ENCODE measurements at places on chromosomes 2 and 18.

GRCh38 chr2:182191061-182191460 lies 205.4 kb downstream of the PPP1R1C start:
- no peak overlapping the region for H3K4me3 ChIP-seq
- no peaks in the 10 kb centered on the region for H3K4me1 ChIP-seq
- H3K27me3 ChIP-seq = no peaks in the 10 kb centered on the region
- no peaks in the 10 kb centered on the region for H3K36me3 ChIP-seq

- H3K27ac ChIP-seq = no peak overlapping the region
- H3K4me1 ChIP-seq = peaks cover 10% of the 10 kb centered on the region
- DNase-seq = no peak
- no peak overlapping the region for H3K4me3 ChIP-seq
- H3K27me3 ChIP-seq = peaks cover 4% of the 10 kb centered on the region
- H3K36me3 ChIP-seq = no peaks in the 10 kb centered on the region
Observed at GRCh38 chr2:203915256-203915655, 21.3 kb upstream of the ICOS start.

GRCh38 chr2:236211296-236211695 lies 43.1 kb upstream of the GBX2 start:
- no peaks in the 10 kb centered on the region for H3K4me1 ChIP-seq
- no peaks in the 10 kb centered on the region for H3K36me3 ChIP-seq

- H3K27ac ChIP-seq = no peak overlapping the region
- no peaks in the 10 kb centered on the region for H3K27me3 ChIP-seq
- H3K36me3 ChIP-seq = no peaks in the 10 kb centered on the region
- no peak overlapping the region for H3K4me3 ChIP-seq
- no peaks in the 10 kb centered on the region for H3K4me1 ChIP-seq
Observed at GRCh38 chr18:41655074-41655473, 300.0 kb upstream of the PIK3C3 start.

- DNase-seq = no peak
- no peaks in the 10 kb centered on the region for H3K36me3 ChIP-seq
- H3K4me3 ChIP-seq = no peak overlapping the region
- H3K27me3 ChIP-seq = peaks cover 31% of the 10 kb centered on the region
- H3K4me1 ChIP-seq = no peaks in the 10 kb centered on the region
Observed at GRCh38 chr2:239819974-239820555, 205.1 kb downstream of the NDUFA10 start.

- no peak overlapping the region for H3K4me3 ChIP-seq
- H3K4me1 ChIP-seq = peaks cover 31% of the 10 kb centered on the region
- H3K27ac ChIP-seq = no peak overlapping the region
Observed at GRCh38 chr18:35415511-35416073, 38.5 kb upstream of the ZNF396 start.

GRCh38 chr2:160581448-160581847 lies 87.8 kb upstream of the RBMS1 start:
- no peaks in the 10 kb centered on the region for H3K27me3 ChIP-seq
- H3K36me3 ChIP-seq = no peaks in the 10 kb centered on the region

GRCh38 chr18:79380816-79381806 lies 14.6 kb upstream of the NFATC1 start:
- H3K4me1 ChIP-seq = peaks cover 7% of the 10 kb centered on the region
- peaks cover 7% of the 10 kb centered on the region for H3K36me3 ChIP-seq
- no peak overlapping the region for H3K27ac ChIP-seq

- no peak overlapping the region for H3K4me3 ChIP-seq
- no peaks in the 10 kb centered on the region for H3K36me3 ChIP-seq
- DNase-seq = no peak
- no peaks in the 10 kb centered on the region for H3K27me3 ChIP-seq
Observed at GRCh38 chr2:223222397-223222796, 170.4 kb downstream of the KCNE4 start.

DNA sequence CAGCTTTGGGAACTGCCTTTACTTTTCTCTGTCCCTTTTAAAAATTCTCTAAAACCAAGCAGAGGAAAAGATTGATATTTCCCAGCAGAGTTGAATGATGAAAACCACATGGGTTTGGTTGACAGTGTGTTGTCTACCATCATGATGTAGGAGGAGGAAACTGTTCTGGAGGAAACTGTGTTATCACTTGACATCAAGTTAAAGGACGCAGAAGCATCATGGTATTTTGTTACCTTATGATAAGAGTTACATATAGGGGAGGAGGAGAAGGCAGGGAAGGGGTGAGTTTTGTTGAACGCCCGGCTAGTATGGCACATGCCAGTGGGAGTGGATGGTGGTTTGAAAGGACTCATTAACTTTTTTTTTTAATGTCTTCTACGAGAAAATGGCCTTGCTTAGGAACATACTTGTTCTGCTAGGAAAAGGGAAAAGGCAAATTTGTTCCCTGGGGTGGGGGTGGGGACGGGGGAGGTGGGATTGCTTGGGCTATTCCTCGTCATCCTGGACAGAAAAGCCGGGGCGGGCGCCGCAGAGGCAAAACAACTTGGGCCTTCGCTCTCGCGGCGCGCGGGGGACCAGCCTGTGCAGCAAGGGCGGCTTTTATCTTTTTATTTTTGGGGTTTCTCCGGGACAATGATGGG lies 766 bp downstream of the TMEM17 start:
- no peaks in the 10 kb centered on the region for H3K36me3 ChIP-seq
- H3K27ac ChIP-seq = no peak overlapping the region
- peak overlapping the region; percentile 63 for H3K4me3 ChIP-seq
- peaks cover 7% of the 10 kb centered on the region for H3K4me1 ChIP-seq
- no peak for DNase-seq

GRCh38 chr2:209936106-209936666 lies 66.3 kb upstream of the RPE start:
- H3K36me3 ChIP-seq = no peaks in the 10 kb centered on the region
- DNase-seq = no peak
- H3K27ac ChIP-seq = no peak overlapping the region
- H3K4me3 ChIP-seq = no peak overlapping the region
- H3K4me1 ChIP-seq = no peaks in the 10 kb centered on the region

GRCh38 chr18:58996696-58997095 lies 132.0 kb downstream of the ZNF532 start:
- no peaks in the 10 kb centered on the region for H3K4me1 ChIP-seq
- H3K27me3 ChIP-seq = peaks cover 19% of the 10 kb centered on the region

DNA sequence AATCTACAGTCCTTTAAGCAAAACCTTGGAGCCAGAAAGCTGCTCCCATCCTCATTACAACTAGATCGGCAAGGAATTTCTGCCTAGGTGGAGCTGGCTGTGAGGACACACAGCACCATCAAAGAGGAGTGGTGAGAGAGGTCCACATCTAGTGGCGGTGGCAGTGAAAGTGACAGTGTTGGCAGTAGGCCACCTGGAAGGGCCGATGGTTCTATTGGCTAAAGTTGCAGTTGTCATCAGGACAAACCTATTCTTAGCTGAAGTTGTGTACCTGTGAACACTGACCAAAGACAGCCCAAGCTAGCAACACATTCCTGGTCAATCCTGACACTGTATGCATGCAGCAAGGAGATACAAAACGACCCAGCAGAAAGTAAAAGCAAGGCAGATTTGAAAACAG lies 218.1 kb upstream of the CHAC2 start:
- H3K4me1 ChIP-seq = no peaks in the 10 kb centered on the region
- H3K4me3 ChIP-seq = no peak overlapping the region
- no peak for DNase-seq
- no peaks in the 10 kb centered on the region for H3K36me3 ChIP-seq
- H3K27ac ChIP-seq = no peak overlapping the region

- no peak overlapping the region for H3K27ac ChIP-seq
- DNase-seq = no peak
- H3K27me3 ChIP-seq = no peaks in the 10 kb centered on the region
- no peak overlapping the region for H3K4me3 ChIP-seq
- peaks cover 25% of the 10 kb centered on the region for H3K36me3 ChIP-seq
Observed at GRCh38 chr2:202695166-202695565, 60.4 kb downstream of the FAM117B start.

- no peak overlapping the region for H3K27ac ChIP-seq
- no peaks in the 10 kb centered on the region for H3K4me1 ChIP-seq
- H3K27me3 ChIP-seq = no peaks in the 10 kb centered on the region
Observed at GRCh38 chr2:43934567-43934966, 61.2 kb downstream of the LRPPRC start.

GRCh38 chr2:84238907-84239306 lies 220.2 kb downstream of the SUCLG1 start:
- no peak overlapping the region for H3K4me3 ChIP-seq
- no peak overlapping the region for H3K27ac ChIP-seq
- H3K27me3 ChIP-seq = peaks cover 2% of the 10 kb centered on the region
- H3K36me3 ChIP-seq = no peaks in the 10 kb centered on the region

- H3K27me3 ChIP-seq = no peaks in the 10 kb centered on the region
- no peaks in the 10 kb centered on the region for H3K36me3 ChIP-seq
- no peak for DNase-seq
- H3K4me1 ChIP-seq = no peaks in the 10 kb centered on the region
- no peak overlapping the region for H3K4me3 ChIP-seq
- H3K27ac ChIP-seq = no peak overlapping the region
Observed at GRCh38 chr2:59180621-59181020, 939.5 kb upstream of the FANCL start.

- H3K4me3 ChIP-seq = no peak within 1 kb of the TSS
- no peaks in the 10 kb centered on the region for H3K4me1 ChIP-seq
- DNase-seq = no peak
- no peaks in the 10 kb centered on the region for H3K27me3 ChIP-seq
- H3K27ac ChIP-seq = no peak within 1 kb of the TSS
Observed at GRCh38 chr2:131475831-131476230, at the start of gene TUBA3D. TSS of gene TUBA3D (plus strand) at chr2:131476119. CDS start at chr2:131476200, 81 bp downstream.

DNA sequence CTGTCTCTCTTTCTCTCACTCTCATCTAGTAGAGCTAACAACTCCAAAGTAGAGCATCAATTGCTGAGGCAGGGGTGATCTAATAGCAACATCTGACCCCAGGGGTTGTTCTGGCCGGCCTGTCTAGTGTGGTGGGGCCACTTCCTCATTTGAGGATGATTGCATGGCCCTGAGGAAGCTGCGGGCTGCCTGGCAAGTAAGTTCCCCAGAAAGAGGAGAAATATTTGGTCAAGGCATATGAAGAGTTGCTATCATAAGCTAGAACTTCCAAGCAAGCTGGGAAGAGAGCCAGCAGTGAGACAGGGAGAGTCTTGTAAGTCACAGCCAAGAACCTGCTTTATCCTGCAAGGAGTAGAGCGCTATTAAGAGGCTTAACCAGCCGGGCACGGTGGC lies 50.8 kb upstream of the TMEM87B start:
- H3K4me1 ChIP-seq = peaks cover 8% of the 10 kb centered on the region
- H3K27ac ChIP-seq = no peak overlapping the region
- H3K4me3 ChIP-seq = no peak overlapping the region
- peaks cover 3% of the 10 kb centered on the region for H3K27me3 ChIP-seq
- H3K36me3 ChIP-seq = no peaks in the 10 kb centered on the region
- DNase-seq = no peak

- peaks cover 59% of the 10 kb centered on the region for H3K4me1 ChIP-seq
- H3K4me3 ChIP-seq = peak overlapping the region; percentile 87
- peaks cover 14% of the 10 kb centered on the region for H3K36me3 ChIP-seq
- DNase-seq = peak; percentile 55
- H3K27ac ChIP-seq = peak overlapping the region; percentile 99
Observed at GRCh38 chr2:121648206-121649148, 785 bp downstream of the CLASP1 start.

DNA sequence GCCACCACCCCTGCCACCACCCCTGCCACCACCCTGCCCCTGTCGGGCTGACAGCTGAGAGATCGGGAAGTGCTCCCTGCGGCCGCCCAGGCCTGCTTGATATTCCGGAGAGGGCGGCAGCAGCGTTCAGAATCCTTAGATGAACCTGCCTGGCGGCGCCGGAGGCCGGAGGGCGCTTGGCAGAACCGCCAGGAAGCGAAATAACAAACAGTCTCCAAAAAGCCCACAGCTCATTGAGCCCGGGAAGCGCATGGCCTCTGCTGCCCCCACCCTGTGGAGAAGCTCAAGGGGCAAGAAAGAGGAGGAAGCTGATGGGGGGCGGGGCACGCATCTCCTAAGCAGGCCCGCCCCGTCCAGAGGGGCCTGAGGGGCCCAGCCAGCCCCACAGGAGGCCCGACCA lies 92.2 kb upstream of the MBOAT2 start:
- no peaks in the 10 kb centered on the region for H3K36me3 ChIP-seq
- H3K27ac ChIP-seq = no peak overlapping the region
- DNase-seq = no peak
- no peaks in the 10 kb centered on the region for H3K4me1 ChIP-seq

DNA sequence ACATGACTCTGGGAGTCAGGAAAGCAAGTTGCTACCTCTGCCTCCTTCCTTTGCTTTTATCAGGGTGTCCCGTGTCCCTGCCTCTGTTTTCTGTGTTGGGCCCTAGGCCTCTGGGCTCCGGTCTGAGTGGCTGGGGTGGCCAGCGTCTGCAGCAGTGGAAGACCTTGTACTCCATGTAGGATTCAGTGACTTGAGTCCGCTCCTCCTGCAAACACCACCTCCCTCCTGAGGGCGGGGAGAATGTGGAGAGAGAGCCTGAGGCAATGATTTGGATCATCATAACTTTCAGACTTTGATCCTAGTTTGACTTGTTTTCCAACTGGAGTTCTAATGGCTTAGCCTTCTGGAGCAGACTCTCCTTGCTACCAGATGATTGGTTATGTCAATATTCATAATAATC lies 30.8 kb downstream of the ATP6V1C2 start:
- peaks cover 13% of the 10 kb centered on the region for H3K27me3 ChIP-seq
- no peak for DNase-seq
- no peaks in the 10 kb centered on the region for H3K36me3 ChIP-seq
- H3K4me1 ChIP-seq = no peaks in the 10 kb centered on the region

- no peak overlapping the region for H3K4me3 ChIP-seq
- no peaks in the 10 kb centered on the region for H3K36me3 ChIP-seq
- no peaks in the 10 kb centered on the region for H3K4me1 ChIP-seq
Observed at GRCh38 chr2:13543550-13543949, 826.8 kb downstream of the TRIB2 start.

DNA sequence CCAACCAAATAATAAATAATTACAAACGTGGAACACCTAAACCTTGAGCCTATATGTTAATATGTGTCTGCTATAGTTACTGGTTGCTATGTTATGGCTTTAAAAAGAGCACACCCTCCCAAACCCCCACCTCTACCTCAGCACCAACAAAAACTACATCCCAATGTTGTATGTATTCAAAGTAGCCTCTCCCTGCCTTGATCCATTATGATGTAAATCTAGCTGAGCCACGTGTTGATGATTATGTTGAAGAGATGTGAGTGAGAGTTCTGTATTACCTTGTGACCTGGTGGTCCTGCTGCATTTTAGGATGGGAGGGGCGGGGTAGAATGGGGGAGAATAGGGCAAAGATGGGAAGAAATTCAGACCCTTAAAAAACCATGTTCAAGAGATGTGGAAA lies 4.8 kb downstream of the MFSD6 start:
- H3K4me1 ChIP-seq = peaks cover 70% of the 10 kb centered on the region
- DNase-seq = no peak

GRCh38 chr2:203728321-203728720 lies 21.9 kb downstream of the CD28 start:
- H3K4me1 ChIP-seq = peaks cover 90% of the 10 kb centered on the region
- no peak for DNase-seq
- H3K27me3 ChIP-seq = no peaks in the 10 kb centered on the region

DNA sequence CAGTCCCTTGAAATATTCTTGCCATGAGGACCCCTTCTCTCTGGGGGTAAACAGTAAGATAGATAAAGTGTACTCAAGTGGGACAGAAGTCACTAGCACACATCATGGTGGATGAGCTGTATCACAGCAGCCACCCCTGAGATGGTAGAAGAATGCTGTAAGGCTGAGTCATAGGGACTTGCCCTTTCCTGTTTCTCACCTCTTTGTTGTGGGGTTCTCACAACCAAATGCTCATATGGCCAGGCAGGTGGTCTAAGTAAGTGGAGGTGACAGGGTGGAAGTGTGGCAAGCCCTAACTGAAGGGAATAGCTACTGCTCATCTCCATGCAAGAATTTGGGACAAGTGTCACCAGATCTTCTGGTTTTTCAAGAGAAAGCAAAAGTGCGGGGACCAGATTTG lies 202.7 kb upstream of the SLC14A2 start:
- no peaks in the 10 kb centered on the region for H3K36me3 ChIP-seq
- no peaks in the 10 kb centered on the region for H3K4me1 ChIP-seq
- no peaks in the 10 kb centered on the region for H3K27me3 ChIP-seq
- H3K4me3 ChIP-seq = no peak overlapping the region

Data from activated naive CD4-positive, alpha-beta T cell treated with anti-CD3 and anti-CD28 coated beads, Interleukin-2, amount 10 ng/mL, durations not matched to agents 7 days and 5 days (primary cell).